Myocyte (in vitro differentiated cells): ENCODE measurements at places on chromosomes 13 and 19. TPM values are rescaled to one million over a fixed set of nuclear protein-coding genes. Genes with fewer than 3 reads are reported as not detected.

DNA sequence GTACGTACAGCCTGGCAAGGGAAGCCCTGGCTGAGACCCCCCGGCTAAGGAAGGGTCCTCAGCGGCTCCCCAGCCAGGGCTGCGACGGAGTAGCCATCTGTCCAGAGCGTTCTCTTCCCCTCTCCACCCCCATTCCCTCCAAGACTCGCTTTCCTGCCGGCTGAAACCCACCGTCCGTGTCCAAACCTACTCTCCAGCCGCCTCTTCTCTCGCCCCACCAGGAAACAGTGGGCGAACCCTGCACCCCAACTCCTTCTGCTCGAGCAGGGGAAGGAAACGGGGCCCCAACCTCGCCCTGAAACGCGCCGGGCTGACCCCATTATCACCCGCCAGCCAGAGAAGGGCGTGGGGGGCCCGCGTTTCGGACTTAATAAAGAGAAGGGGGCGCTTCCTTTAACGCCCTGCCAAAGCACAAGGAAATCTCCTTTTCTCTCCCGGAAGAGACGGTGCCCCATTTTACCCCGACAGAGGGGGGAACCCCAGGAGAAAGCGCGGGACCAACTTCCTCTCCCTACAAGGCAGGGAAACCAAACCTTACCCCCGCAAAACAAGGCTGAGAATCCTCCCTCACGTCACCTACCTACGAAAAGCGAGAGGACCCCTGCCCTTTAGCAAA, 2.5 kb downstream of the ZC3H4 start:
- DNase-seq = no peak

DNA sequence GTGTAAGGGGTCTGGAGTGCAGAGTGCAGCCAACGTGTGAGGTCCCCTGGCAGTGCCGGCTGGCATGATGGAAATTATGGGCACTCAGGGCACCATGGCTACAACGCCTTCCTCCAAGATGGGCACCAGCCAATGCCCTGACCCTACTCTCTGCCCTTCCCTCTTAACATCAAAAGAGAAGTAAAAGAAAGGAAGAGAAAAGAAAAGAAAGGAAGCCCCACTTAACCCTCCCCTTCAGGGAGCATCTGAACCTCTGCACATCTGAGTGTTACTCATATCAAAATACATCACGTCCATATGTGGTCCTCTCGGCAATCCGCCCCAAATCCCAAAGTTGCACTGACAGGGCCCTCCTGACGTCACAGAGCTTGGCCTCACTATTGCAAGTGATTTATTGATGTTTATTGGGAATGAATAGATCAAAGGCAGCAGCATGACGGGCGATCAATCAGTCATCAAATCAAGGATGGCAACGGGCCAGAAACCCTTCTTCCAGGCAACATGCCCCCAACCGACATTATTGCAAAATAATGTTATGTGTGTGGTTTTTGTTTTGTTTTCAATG, 1.3 kb downstream of the TSHZ3 start:
- no peak for DNase-seq

Gene ZNF93
- 18.4 and 23.3 TPM in 2 replicates for total RNA-seq

- peak; percentile 95 for DNase-seq
These were observed 27.8 kb downstream of the NFIX start for GRCh38 chr19:13022859-13023636.

Gene KLK11
- total RNA-seq = not detected in 2 replicates

Gene KDELR1
- total RNA-seq = 111 and 121 TPM in 2 replicates

GRCh38 chr13:74258961-74259360, 124.8 kb upstream of the KLF12 start:
- peak; percentile 95 for DNase-seq

Gene TEX30
- 11.6 and 17.6 TPM in 2 replicates for total RNA-seq

DNA sequence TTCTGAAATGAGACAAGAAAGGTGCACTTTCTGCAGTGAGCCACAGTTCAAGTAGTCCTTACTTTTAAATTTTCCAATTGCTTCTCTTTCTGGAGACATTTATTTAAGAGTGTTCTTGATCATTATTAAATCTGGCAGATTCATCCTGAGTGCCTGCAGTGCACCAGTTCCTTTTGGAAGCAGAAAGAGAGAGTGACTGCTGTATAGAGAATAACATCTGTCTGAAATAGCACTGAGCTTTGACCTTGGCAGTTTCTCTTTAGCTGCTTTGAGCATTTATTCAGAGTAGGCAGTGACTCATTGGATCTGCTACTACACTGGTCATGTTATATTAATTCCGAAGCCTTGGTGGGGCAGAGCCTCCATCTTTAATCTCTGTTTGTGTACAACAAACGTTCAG, 1373.7 kb downstream of the PCDH9 start:
- peak; percentile 61 for DNase-seq

DNA sequence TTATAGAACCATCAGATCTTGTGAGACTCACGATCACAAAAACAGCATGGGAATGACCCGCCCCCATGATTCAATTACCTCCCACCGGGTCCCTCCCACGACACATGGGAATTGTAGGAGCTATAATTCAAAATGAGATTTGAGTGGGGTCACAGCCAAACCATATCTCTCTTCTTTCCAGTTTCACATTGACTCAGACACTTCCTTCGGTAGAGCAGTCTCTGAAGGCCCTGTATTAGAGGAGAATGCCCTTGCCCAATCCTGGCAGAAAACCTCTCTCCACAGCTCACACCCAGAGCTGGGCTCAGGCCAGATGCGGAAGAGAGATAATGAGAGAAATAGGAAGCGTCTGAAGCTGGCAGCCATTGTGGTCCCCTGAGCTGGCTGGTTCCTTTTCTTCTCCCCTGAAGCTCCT, 72.4 kb upstream of the CLDN10 start:
- no peak for DNase-seq

GRCh38 chr19:17025361-17025760, 1.2 kb downstream of the CPAMD8 start:
- no peak for DNase-seq

- DNase-seq = peak; percentile 43
These were observed 11.9 kb upstream of the C13orf42 start for GRCh38 chr13:51122868-51123566.

Gene FCGBP
- total RNA-seq = 0.21 and 0.43 TPM in 2 replicates

GRCh38 chr13:33571618-33572017, 246.3 kb upstream of the RFC3 start:
- DNase-seq = no peak

DNA sequence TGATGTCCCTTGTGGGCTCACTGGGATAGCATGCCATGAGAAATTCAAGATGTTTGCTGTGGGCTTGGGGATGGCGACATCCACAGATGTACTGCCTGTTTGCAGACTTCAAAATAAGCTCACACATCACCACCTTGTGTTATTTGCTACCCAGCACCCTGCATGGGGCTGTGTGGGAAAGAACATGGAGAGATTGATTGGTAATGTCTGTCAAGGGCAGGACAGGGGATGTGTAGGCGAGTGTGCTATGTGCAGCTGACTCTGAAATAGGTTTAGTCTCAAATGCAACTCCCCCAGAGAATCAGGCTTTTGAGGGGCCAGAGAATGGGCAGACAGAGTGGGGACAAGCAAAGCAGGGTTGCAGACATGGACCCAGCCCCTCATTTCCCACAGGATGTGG, 24.7 kb downstream of the PNPLA6 start:
- DNase-seq = no peak

- DNase-seq = peak; percentile 3
These were observed 1624.7 kb downstream of the PCDH9 start for GRCh38 chr13:65605396-65605795.

DNA sequence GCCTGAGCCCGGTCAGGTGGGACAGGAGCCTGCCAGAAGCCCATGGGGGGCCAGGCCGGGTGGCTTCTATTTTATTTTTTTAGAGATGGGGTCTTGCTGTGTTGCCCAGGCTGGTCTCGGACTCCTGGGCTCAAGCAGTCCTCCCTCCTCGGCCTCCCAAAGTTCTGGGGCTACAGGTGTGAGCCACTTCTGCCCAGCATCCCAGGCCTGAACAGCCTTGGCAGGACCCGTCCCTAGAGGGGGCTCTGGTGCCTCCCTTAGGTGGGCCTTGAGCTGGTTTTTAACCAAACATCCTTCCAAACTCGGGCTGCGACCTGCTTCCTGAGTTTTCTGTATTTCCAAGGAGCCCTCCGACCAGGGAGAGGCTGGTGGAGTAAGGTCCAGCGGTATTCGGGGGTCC, 10.5 kb downstream of the COMP start:
- no peak for DNase-seq

DNA sequence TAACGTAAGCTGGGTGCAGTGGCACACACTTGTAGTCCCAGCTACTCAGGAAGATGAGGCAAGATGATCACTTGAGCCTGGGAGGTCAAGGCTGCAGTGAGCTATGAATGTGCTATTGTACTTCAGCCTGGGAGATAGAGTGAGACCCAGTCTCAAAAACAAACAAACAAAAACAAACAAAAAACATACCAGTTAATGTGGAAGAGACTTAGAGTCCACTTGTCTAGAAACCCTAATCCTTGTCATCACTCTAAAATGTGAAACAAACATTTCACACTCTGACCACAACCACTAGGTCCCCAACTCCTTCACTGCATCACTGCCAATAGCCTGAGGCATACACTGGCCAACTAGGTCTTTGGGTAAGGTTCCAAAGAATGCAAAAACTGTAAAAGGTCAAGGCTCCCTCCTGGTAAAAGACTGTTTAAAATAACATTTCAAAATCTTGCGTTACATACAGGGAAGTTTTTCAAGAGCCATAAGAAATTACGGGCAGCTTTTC, 28.6 kb upstream of the CYP2B6 start:
- no peak for DNase-seq
